Osteocyte (in vitro differentiated cells): ENCODE measurements at places on chromosomes 16 and 17. TPM values are rescaled to one million over a fixed set of nuclear protein-coding genes. Genes with fewer than 3 reads are reported as not detected.

Gene RTN4RL1
- 3.7 and 3.8 TPM in 2 replicates for total RNA-seq

Gene KRT23
- total RNA-seq: not detected in 2 replicates

Gene KRTAP2-1
- not detected in 2 replicates for total RNA-seq

GRCh38 chr16:14015033-14015432 is 56.1 kb upstream of the MRTFB start:
- no peak for DNase-seq

GRCh38 chr16:11215935-11216556 is 40.0 kb downstream of the SOCS1 start:
- no peak for DNase-seq

DNA sequence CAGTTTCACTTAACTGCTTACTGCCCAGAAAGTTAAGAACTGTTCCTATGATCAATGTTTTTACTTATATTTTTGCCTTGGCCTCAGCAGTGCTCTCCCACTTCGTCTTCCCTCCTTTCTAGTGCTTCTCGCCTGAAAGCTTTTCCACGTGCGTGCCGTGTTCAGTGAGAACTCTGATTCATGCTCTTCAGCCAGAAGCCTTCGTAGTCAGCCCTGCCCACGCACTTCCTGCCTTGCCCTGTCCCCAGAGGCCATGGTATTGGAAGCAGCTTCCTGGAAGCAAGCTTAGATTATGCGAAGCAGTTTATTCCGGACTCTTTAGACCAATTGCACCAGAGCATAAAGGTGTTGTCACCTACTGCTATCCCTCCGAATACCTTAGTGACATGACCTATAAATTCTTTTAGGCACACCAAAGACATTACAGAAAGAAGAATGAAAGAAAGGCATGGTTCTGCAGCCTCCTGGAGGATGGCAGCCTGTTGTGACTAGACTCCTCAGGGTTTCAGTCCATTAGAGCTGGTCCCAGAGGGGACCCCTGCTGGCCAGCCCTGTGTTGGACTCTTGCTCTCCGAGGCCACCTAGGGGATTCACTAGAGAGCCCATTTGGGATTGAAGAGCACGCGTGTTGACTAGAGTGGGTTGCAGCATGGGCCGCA is 105.2 kb downstream of the RPTOR start:
- no peak for DNase-seq

GRCh38 chr16:83533193-83533592 is 274.6 kb upstream of the HSBP1 start:
- no peak for DNase-seq

- DNase-seq: no peak
These were observed 17.9 kb downstream of the CCDC102A start for GRCh38 chr16:57518520-57518919.
